Osteoblast (primary cell): ENCODE measurements at places on chromosomes 2 and 18. TPM values are rescaled to one million over a fixed set of nuclear protein-coding genes. Genes with fewer than 3 reads are reported as not detected.

GRCh38 chr2:149098701-149099100, 60.2 kb downstream of the LYPD6B start:
- DNase-seq, result peak; percentile 59

GRCh38 chr2:46802665-46803546, 112.7 kb downstream of the MCFD2 start:
- no peak for DNase-seq

DNA sequence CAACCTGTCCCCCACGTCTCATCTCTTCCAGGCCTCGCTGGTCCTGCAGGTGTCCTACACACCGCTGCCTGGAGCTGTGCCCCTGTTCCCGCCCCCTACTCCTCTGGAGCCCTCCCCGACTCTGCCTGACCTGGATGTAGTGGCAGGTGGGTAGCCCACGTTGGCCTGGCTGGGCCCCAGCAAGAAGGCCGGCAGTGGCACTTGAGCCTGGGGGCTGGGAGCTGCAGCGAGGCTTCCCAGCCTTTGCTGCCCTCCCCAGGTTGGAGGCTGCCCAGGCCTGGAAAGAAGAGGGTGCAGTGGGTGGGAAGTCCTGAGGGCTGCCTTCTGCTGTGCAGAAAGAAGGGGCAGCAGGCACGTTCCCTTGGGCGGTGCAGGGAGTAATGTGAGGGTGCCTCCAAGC, 58.4 kb downstream of the DYSF start:
- no peak for DNase-seq

DNA sequence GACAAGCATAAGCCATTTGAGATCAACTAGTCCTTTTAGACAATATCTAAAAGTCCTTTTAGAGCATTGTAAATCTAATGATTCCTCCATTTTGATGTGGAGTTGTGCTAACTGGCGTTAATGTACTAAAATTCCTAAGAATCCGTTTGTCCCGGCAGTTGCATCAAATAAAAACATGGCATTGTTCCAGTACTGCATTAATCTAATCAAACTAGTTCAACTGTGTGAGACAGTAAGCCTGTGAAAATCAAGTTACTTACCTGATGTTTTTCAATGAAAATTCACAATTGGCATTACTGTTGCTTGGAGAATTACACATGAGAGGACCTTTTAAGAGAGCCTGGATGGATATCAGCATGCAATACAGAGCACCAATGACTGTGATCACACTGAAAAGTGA, 13.3 kb downstream of the TM4SF20 start:
- no peak for DNase-seq

GRCh38 chr2:49186050-49186648, 31.8 kb upstream of the FSHR start:
- no peak for DNase-seq

GAREM1 gene
- total RNA-seq, result 3.6 and 5.0 TPM in 2 replicates

CHRND gene
- not detected in 2 replicates for total RNA-seq

DNA sequence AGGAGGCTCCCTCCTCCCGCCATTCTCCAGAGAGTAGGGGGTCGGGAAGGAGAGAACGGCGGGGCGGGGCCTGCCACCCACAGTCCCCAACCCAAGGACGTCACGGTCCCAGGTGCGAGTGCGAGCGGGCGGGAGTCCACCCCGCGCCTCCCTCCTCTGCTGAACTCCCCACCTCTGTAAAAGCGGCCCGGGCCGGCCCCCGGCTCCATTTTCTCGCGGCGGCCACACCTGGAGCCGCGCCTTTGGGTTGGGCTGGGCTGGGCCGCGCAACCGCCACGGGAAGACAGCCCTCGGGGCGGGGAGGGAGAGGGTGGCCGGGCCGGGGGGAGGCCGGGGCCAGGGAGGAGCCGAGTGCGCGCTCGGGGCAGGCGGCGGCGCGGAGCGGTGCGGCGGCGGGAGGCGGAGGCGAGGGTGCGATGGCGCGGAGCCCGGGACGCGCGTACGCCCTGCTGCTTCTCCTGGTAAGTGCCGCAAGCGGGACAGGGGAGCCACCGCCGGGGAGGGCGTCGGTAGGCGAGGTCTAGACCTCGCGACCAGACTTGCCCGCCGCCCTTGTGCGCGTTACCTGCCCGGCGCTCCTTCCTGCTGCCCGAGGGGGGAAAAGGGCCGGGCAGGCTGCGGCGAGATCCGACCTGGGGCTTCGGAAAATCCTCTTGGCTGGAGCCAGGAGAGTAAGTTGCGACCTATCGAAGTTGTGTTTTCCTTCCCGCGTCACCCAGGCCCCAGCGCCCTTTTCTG, at the start of gene DSG2:
TSS of gene DSG2 (plus strand) at position 342 of the 738 bp plus-strand sequence. CDS start at position 417, 75 bp downstream.
- peak; percentile 92 for DNase-seq

DNA sequence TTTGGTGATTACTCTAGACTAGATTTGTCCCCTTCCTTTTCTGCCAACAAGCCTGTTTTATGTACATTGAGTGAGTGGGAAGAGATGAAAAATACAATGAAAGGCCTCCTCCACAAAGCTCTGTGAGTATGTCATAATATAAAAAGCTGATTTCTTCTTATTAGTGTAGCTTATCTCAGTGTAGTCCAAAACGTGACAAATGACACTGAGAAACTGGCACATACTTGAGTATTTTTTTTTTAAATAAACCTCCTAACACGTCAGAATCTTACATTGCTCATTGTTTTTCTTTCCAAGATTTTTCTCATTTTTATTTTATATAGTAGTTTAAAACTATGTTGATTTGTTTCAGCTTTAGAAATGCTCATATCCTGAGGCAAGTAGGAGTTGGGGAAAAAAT, 17.9 kb upstream of the FIGN start:
- no peak for DNase-seq

GRCh38 chr18:72171596-72171995, 372.5 kb downstream of the CBLN2 start:
- DNase-seq, result no peak

- DNase-seq, result no peak
Measured at GRCh38 chr2:138105358-138105757, 141.1 kb downstream of the HNMT start.

ABCG5 gene
- total RNA-seq, result not detected in 2 replicates

- DNase-seq, result no peak
Measured at GRCh38 chr2:229543176-229543873, 171.0 kb downstream of the DNER start.

PARD3B gene
- total RNA-seq, result 20.3 and 22.4 TPM in 2 replicates

GRCh38 chr18:25727281-25727985, 363.0 kb downstream of the SS18 start:
- no peak for DNase-seq

DNA sequence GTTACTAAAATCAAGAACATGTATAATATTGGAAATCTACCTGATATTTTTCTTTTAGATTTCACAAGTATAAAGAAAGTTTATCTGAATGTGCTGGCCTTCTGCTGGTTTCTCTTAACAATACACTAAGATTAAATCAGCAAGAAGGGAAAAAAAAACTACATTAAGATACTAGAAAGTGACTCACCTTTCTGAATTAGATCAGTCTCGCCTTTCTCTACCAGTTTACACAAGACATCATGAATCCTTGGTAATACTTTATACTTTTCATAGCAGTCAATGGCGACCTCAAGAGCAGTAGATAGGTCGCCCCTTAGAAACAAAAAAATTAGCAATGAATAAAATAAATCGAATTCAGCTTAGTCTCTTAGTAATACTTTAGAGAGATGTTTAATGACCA, 61.2 kb downstream of the LRPPRC start:
- DNase-seq, result no peak

DNA sequence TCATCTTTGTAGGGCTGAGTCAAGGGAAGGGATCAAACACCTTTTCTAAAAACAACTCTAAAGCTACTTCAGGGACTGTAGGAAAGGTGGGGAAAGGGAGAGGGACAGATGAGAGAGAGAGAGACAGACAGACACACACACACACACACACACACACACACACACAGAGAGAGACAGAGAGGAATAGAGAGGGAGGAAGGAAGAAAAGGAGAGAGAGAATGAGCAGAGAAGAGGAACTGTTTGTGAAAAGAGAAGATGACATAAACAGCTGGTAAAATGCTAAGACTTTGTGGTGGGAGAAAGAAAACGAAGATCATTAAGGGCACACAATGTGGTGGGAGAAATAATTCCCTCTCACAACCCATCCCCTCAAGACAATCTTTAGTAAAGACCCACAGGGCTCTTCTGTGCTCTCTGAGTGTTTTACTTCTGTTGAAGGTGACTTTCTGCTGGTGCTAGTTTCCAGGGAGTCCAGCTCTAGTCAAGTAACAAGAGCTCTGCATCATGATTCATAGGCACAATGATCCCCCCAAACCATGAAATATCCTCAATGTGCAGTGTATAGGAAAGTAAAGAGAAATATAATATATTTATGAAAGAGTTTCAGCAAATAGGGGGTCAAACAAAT, 77.2 kb upstream of the STK17B start:
- no peak for DNase-seq

TMEM198 gene
- total RNA-seq, result 1.1 and 1.5 TPM in 2 replicates

- no peak for DNase-seq
Measured at GRCh38 chr2:199439542-199439941, 18.2 kb downstream of the SATB2 start.

- DNase-seq, result peak; percentile 80
Measured at GRCh38 chr2:151334082-151334815, 23.1 kb upstream of the TNFAIP6 start.

DNA sequence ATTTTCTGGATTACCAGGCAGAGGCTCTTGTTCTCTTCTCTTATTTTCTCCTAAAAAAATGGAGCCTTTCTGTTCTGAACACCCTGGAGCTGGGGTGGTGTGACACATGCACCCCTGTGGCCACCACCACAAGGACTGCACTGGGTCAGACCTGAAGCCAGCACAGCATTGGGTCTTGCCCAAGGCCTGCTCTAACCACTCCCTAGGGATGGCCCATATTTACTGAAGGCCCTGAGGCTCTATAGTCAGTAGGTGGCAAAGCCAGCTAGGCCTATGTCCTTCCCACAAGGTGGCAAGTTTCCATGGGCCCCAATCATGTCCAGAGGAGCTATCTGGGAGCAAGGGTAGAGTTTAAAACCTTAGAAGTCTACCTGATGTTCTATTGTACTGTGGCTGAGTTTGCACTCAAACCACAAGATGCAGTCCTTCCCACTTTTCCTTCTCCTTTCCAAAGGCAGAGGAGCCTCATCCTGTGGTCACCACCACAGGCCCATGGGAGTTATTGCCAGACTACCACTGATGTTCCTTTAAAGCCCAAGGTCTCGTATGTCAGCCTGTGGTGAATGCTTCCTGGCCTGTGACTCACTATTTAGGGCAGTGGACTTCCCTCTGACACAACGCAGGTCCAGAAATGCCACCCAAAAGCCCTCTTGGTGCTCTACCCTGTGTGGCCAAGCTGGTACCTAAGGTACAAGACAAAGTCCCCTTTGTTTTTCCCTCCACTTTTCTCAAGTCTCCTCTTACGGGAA, 15.0 kb upstream of the FMNL2 start:
- no peak for DNase-seq

AOX1 gene
- total RNA-seq, result 76.4 and 87.8 TPM in 2 replicates

FOXI3 gene
- not detected in 2 replicates for total RNA-seq

DNA sequence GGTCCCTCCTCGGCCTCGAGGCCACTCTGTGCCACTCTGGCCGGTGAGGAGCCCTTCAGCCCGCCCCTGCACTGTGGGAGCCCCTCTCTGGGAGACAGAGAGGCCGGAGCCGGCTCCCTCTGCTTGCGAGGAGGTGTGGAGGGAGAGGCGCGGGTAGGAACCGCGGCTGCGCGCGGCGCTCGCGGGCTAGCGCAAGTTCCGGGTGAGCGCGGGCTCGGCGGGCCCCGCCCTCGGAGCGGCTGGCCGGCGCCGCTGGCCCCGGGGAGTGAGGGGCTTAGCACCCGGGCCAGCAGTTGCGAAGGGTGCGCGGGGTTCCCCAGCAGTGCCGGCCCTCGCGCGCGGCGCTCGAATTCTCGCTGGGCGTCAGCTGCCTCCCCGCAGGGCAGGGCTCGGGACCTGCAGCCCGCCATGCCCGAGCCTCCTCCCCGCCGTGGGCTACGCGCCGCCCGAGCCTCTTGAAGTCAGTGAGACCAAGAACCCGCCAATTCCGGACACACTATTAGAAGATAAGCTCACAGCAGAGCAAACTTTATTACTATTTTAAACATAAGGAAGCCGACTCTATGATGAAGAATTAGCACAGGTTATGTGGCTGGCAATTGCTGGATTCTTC, 825.8 kb upstream of the FANCL start:
- no peak for DNase-seq

DNA sequence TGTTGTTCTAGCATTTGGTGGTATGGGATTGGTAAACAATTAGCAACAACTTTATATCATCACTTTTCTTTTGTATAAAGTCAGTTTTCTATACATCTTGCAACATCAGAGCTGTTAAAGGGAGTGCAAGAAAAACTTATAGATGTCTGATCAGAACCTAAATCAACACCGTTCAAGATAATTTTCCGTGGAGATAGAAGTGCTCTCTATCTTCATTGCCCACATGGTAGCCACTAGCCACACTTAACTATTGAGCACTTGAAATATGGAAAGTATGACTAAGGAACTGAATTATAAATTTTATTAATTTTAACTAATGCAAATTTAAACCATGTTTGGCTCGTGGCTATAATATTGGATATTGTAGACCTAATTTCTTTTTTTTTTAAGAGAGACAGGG, 5.2 kb downstream of the TTC27 start:
- DNase-seq, result no peak

GRCh38 chr2:13662055-13662454, 945.3 kb downstream of the TRIB2 start:
- DNase-seq, result no peak

ARHGEF4 gene
- total RNA-seq, result 3.6 and 7.7 TPM in 2 replicates

DNA sequence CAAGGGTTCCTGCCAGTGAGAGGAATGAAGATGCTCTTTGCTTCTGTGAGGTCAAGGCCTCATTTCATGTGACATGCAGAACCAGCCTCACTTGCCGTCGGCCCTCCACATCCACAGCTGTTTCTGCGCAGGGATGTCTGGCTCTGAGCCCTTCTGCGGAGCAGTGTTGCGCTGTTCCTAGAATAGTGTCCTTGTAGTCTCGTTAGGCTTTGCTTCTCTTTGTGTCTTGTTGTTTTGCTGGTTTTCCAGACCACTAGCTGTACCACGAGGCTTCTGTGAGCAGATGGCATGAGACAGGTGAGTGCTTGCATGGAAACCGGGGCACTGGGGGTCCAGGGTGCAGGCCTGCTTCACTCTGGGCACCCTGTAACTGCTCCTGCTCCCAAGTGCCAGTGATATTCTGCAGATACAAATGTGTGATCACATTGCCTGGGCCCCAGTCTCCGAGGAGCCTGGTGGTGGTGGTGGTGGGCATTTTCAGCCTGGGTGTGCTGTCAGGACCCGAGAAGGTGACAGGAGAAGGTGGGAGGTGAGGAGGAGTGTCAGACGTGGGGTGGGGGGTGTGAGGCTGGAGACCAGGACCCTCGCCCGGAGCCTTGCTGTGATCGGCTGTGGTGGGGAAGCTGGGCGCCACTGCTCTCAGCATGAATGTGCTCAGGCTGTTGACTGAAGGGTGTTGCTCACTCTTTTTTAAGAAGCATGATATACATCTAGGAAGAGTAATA, 34.3 kb downstream of the LDLRAD4 start:
- no peak for DNase-seq

- no peak for DNase-seq
Measured at GRCh38 chr18:42743373-42744138, 371.9 kb downstream of the RIT2 start.
